ENCODE measurements at places on chromosomes 6 and 20.

DNA sequence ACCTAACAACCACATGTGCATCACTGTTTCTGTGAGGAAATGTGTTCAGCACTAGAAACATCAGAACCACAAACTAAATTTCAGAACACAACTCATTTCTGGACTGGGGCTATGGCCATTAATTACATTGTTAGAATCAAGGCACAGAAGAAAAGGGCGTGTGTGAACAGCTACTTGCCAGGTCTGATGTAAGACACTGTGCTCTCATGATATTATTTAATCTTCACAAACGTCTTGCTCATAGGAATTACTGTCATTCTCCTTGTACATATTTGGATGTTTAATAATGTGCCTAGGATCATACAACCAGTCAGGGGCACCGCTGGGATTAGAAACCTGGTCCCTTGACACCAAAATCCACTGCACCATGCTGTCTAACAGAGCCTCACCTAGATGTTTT lies 14.8 kb downstream of the ADGRF1 start:
- no peak for DNase-seq

DNA sequence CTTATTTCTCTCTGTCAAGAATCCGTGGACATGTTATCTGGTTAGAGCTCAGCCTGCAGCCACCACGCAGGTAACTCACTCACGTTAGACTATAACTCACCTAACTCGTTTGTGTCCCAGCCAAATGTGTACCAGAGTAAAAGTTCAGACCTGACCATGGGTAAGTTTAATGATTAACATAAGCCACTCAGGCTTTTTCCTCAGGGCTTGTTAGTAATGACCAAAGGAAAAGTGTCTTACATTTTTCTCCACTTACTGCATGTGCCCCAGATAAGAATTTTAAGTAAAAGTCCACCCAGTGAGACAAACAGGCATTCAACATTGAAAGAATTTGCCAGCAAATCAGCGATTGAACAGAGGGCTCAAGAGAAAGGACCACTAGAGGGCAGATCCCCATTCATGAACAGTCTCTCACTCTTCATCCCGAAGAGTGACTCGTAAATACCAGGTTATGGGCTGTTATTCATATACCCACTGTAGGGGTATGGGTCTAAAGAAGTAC lies at the start of gene PKHD1:
Gene PKHD1, minus strand, starts transcription at position 116 of the 502 bp plus-strand sequence. CDS start 2,680 bp downstream, outside the sequence.
- DNase-seq = no peak

DNA sequence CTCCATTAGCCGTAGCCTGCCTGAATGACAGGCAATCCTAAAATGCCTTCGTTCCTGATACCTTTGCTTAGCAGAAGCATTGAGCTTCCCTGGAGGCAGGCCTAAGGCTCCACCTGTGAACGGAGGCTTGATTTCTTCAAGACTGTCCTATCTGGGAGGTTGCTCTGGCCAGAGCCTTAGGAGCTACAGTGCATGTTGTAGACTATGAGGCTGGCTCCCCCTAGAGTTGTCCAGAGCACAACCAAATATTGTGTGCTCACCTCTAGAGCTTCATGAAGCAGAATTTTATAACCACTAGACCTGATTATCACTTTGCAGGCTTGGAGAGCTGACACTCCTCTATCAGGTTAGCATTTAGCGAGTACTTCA lies 217.8 kb downstream of the MAFB start:
- DNase-seq = no peak

- no peak for DNase-seq
Observed at GRCh38 chr6:12645941-12646340, 70.6 kb upstream of the PHACTR1 start.

- DNase-seq = no peak
Observed at GRCh38 chr6:24742216-24742738, 23.3 kb upstream of the C6orf62 start.

DNA sequence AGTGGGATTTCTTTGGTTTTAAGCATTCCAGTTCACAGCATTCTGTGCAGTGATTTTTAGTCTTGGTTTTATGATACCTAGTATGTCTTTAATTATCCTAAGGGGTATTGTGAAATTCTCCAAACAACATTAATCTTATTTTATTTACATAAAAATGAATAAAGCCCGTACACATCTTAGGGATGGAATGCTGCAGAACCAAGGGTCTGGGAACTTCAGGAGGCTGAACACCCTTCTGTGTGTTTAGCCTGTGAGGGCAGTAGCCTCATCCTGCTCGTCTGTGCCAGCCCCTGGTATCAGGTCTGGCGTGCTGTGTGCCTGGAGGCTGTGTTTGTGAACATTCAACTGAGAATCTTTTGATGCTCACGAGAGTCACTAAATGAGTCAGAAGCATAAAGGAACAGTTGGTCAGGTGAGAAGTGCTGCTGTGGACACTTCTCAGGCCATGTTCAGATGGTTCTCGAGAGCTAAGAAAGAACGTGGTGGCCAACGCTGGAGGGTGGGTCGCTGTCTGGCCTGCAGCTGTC lies 25.2 kb upstream of the C20orf204 start:
- no peak for DNase-seq

All from esophagus squamous epithelium (tissue), 5 donors.